ENCODE measurements at places on chromosomes 7 and 10. TPM values are rescaled to one million over a fixed set of nuclear protein-coding genes. Genes with fewer than 3 reads are reported as not detected.
A peak's percentile ranks its signal among the peaks of the same experiment; 100 is the strongest.

DNA sequence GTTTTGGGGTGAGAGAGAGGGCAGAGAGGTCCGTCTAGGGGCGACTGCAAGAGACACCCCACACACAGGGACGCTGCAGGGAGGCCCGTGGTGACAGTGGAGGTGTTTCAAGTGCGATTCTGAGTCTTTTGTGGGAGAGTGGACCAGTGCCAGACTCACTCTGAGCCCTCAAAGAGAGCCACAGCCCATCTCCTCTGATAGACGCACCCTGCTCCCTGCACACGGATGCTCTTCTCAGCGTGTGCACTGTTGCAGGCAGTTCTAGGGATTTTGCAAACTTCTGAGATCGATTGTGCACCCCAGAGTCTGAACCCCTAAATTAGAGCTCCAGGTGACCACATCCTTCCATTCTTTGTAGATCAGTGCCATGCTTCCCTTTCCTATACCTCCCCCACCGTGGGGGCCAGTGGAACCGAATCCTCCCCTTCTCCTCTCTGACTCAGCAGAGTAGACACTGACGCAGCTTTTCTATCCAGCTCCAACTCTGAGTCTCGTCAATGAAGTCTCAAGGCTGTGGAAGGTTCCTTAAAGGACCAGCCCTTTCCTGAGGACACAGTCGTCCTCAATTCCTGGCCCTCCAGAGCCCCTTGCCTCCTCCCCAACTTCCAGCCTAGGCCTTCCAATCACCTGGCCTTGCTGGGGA lies 83.8 kb downstream of the TMEM130 start:
- no peak overlapping the region for H3K27ac ChIP-seq
- DNase-seq = no peak
- no peaks in the 10 kb centered on the region for H3K4me1 ChIP-seq
- H3K4me3 ChIP-seq = no peak overlapping the region
- H3K36me3 ChIP-seq = no peaks in the 10 kb centered on the region

- H3K4me1 ChIP-seq = no peaks in the 10 kb centered on the region
- no peak for DNase-seq
- no peaks in the 10 kb centered on the region for H3K27me3 ChIP-seq
- no peaks in the 10 kb centered on the region for H3K36me3 ChIP-seq
Measured at GRCh38 chr7:12619461-12620069, 49.0 kb downstream of the SCIN start.

GRCh38 chr7:133053321-133053891 lies 28.5 kb downstream of the CHCHD3 start:
- peaks cover 34% of the 10 kb centered on the region for H3K4me1 ChIP-seq
- H3K4me3 ChIP-seq = no peak overlapping the region
- no peak for DNase-seq
- H3K27ac ChIP-seq = no peak overlapping the region

GRCh38 chr10:116146372-116147140 lies 126.5 kb downstream of the GFRA1 start:
- H3K27me3 ChIP-seq = peaks cover 1% of the 10 kb centered on the region
- no peak for DNase-seq
- H3K36me3 ChIP-seq = no peaks in the 10 kb centered on the region
- H3K4me3 ChIP-seq = peak overlapping the region; percentile 71
- no peaks in the 10 kb centered on the region for H3K4me1 ChIP-seq

DNA sequence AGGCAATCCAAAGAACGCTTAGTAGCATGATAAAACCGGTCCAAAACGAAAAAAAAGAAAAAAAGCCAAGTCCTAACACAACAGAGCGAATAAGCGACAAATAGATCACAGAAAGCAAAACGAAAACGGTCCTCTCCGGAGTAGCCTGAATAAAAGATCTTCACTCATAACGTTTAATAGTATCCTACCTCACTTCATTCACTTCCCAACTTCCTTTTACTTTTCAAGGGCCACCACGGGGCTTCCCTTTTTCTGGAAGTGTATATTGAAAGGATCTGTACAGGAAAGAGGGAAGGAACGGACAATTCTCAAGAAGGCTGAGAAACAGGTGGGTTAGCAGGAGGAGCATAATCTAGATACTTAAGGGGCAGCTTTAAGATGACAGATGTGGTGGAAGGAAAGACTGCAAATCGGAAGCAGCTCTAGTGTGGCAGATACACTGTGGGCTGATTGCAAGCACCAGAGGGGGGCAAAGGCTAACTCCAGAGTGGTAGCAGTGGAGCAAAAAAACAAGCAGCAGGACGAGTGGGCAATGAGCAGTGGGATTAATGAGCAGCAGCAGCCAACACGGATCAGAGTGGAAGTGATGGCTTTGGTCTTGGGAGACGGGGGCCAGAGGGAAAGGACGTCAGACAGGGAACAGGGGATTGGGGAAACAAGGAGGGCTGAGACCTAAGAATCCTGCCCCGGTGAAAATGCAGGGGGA lies 866 bp downstream of the CNOT4 start:
- H3K4me3 ChIP-seq = no peak overlapping the region
- H3K27ac ChIP-seq = no peak overlapping the region
- peaks cover 5% of the 10 kb centered on the region for H3K4me1 ChIP-seq
- DNase-seq = peak; percentile 37
- H3K36me3 ChIP-seq = no peaks in the 10 kb centered on the region

DNA sequence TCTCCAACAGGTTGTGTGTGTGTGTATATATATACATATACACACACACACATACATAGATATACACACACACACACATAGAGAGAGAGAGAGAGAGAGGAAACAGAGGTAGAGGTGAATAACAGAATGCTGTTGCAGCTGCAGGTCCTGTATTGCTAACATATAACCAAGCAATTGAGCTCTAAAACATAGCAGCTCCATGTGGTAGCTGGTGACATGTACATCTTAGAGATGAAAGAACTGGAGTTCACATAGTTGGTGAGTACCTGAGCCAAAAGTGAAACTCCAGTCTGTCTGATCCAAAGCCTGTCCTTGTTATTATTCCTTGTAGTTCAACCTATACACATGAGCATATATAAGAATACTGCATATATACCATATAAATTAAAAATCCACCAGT lies 152.9 kb upstream of the CSTF2T start:
- H3K4me3 ChIP-seq = no peak overlapping the region
- H3K4me1 ChIP-seq = no peaks in the 10 kb centered on the region
- no peak overlapping the region for H3K27ac ChIP-seq
- H3K36me3 ChIP-seq = no peaks in the 10 kb centered on the region
- no peak for DNase-seq

- peaks cover 2% of the 10 kb centered on the region for H3K4me1 ChIP-seq
- H3K4me3 ChIP-seq = no peak overlapping the region
- H3K27ac ChIP-seq = no peak overlapping the region
- no peaks in the 10 kb centered on the region for H3K36me3 ChIP-seq
- no peak for DNase-seq
Measured at GRCh38 chr7:158476331-158476932, 111.2 kb downstream of the PTPRN2 start.

GRCh38 chr7:115951547-115951946 lies 79.0 kb downstream of the TFEC start:
- no peaks in the 10 kb centered on the region for H3K4me1 ChIP-seq
- no peaks in the 10 kb centered on the region for H3K36me3 ChIP-seq
- DNase-seq = no peak

DNA sequence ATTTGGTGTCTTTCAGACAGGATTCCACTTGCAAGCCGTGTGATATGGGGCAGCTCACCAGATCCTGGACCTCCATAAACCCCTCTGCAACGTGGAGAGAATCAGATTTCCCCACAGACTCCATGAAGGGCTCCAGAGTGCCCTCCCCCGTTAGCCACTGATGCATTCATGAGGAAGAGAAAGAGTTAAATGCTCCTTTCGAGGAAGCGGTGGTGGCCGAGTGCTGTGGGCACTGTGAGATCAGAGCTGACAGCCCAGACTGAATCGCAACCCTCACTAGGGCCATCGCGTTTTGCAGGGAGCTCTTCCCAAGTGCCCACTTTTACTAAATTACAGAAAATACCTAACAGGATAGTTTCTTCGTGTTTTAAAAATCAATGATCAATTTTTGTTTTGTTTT lies 226.3 kb upstream of the ZNF32 start:
- H3K36me3 ChIP-seq = no peaks in the 10 kb centered on the region
- H3K4me1 ChIP-seq = no peaks in the 10 kb centered on the region
- no peak overlapping the region for H3K27ac ChIP-seq
- H3K27me3 ChIP-seq = peaks cover 4% of the 10 kb centered on the region

DNA sequence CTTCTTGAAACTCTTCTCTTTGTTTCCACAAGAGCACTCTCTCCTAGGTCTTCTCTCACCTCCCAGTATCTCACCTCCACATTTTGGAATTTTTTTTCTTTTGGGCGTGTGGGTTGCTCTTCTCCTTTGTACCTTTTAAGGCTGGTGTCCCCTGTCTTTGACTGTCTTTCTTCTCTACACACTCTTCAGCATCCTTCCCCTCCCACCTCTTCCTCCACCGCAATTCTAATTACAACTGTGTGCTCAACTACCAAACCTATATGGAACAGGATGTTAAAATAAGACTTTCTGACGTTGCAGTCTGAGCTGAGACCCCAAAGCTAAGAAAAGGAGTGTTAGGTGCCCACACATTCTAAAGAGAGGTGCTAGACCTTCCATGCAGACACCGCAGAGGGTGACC lies 14.0 kb upstream of the ADRB1 start:
- no peak overlapping the region for H3K27ac ChIP-seq
- H3K4me3 ChIP-seq = no peak overlapping the region
- DNase-seq = no peak
- H3K4me1 ChIP-seq = peaks cover 26% of the 10 kb centered on the region
- H3K36me3 ChIP-seq = no peaks in the 10 kb centered on the region

DNA sequence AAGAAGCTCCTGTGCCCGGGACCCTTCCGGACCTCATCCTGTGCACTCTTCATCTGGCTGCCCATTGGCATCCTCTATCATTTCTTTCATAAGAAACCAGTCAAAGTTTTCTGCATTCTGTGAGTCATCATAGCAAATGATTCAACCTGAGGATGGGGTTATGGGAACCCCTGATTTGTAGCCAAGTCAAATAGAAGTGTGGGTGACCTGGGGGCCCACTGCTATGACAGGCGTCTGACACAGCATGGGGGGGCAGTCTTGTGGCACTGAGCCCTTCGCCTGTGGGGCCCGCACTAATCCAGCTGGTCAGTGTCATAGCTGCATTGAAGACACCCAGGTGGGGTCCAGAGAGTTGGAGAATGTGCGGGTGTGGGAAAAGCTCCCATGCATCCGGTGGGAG lies 230.4 kb downstream of the USP6NL start:
- peaks cover 3% of the 10 kb centered on the region for H3K27me3 ChIP-seq
- H3K4me1 ChIP-seq = no peaks in the 10 kb centered on the region
- no peaks in the 10 kb centered on the region for H3K36me3 ChIP-seq
- no peak overlapping the region for H3K27ac ChIP-seq

DNA sequence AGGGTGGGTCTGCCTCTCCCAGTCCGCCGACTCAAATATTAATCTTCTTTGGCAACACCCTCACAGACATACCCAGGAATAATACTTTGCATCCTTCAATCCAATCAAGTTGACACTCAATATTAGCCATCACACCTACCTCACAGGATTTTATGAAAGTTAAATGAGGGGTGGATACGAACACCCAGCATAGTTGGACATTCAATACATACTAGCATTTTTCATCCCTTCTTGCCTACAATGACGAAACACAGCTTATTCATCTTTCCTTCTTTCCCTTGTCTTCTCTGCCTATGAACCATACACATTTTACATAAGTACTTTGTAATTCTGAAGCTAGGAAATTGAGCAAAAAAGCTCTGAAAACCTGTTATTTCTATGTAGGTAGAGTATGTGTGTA lies 48.5 kb downstream of the EMX2 start:
- peaks cover 2% of the 10 kb centered on the region for H3K27me3 ChIP-seq
- no peak overlapping the region for H3K4me3 ChIP-seq
- no peaks in the 10 kb centered on the region for H3K4me1 ChIP-seq
- no peak overlapping the region for H3K27ac ChIP-seq

The SPDYE2 gene
- 0.22 TPM for polyA plus RNA-seq

The WNT8B gene
- not detected for polyA plus RNA-seq

The DPYSL4 gene
- polyA plus RNA-seq = not detected

The FGL2 gene
- polyA plus RNA-seq = 37.9 TPM

The GJD4 gene
- not detected for polyA plus RNA-seq

The PHKG1 gene
- polyA plus RNA-seq = not detected

The CYP2E1 gene
- polyA plus RNA-seq = not detected

The MNX1 gene
- polyA plus RNA-seq = not detected
